Hippocampal formation (tissue), 2 donors: ENCODE measurements at places on chromosomes 5 and 9.

GRCh38 chr5:145859897-145860296 is 12.9 kb downstream of the GRXCR2 start:
- no peak for DNase-seq

DNA sequence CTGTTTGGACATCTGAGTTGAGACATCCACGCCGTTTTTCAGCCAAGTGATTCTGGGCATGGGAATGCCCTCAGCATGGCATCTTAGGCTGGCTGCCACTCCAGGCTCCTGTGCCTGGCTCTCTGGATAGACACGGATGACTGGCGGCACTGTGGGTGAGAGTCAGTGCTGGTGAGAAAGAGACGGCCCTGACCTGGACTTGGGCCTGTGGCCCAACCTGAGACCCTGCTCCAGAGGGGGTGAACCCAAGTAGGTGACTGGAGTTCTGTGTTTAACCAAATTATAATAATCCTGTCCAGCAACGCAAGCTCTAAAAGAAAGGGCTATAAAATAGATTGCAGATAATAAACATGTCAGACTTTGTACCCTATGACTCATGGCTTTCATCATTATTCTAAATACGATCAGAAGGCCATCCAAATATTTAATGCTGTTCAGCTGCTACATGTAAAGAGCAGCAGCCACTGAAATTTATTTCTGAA is 173.9 kb downstream of the HSPA4 start:
- DNase-seq, result no peak

- DNase-seq, result no peak
These were observed 95.1 kb upstream of the TMED7 start for GRCh38 chr5:115720888-115721287.

DNA sequence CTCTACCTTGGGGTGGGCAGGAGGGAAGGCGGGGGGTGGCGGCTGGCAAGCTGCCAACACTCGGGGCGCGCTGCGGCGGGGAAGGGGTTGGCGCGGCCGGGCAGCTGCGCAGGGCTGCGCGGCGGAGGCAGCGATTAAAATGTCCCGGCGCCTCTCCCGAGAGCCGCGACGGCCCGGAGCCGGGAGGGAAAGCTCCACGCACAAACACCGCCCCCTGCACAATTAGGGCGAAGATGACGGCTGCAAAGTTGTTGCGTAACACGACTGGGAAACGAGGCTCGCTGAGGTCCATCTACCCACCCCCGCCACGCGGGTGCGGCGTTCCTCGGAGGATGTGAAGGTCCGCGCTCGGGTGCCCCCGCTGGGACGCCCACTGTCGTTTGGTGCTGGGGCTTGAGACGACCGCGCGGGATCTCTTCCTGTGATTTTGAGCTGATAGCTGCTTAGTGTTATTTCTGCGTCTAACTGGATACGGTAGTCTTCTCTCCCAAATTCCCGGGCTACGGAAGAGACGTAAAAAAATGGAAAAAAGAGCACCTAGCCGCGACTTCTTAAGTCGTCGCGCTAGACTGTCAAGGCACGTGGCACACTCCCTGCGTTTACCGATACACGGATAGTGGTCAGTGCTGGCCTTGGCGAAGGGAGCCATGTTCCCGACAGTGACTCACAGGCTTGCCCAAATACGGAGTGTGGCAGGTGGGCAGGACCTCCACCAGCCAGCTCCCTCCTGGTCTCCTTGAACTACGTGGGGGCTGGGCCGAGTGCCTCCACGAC is 958 bp upstream of the NFIL3 start:
- peak; percentile 54 for DNase-seq
